ENCODE measurements at places on chromosomes 4 and X. TPM values are rescaled to one million over a fixed set of nuclear protein-coding genes. Genes with fewer than 3 reads are reported as not detected.

The FGFBP1 gene
- not detected for total RNA-seq

- no peak for ATAC-seq
These were observed 114.9 kb downstream of the AREG start for GRCh38 chr4:74559853-74560252.

- ATAC-seq = peak; percentile 100
These were observed 11.0 kb downstream of the CUL4B start for GRCh38 chrX:120549483-120550452.

The TBX22 gene
- not detected for total RNA-seq

DNA sequence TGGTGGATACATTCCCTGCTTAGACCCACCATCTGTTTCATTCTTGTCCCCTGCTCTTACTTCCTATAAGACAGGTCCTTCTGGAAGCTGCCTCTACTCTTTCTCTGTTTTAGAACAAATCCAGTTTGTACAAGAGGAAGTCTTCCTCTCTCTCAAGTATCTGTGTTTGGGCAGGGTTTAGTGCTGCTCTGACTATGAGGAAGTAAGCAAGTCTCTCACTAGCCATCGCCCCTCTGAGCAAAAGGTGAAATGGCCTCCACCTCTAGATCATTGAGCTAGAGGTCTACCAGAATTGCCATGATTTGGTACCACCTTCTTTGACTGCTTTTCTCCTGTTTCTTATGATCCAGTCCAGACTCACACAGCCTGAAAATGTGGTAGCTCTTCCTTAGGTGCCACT lies 8.4 kb downstream of the BTK start:
- no peak for ATAC-seq

DNA sequence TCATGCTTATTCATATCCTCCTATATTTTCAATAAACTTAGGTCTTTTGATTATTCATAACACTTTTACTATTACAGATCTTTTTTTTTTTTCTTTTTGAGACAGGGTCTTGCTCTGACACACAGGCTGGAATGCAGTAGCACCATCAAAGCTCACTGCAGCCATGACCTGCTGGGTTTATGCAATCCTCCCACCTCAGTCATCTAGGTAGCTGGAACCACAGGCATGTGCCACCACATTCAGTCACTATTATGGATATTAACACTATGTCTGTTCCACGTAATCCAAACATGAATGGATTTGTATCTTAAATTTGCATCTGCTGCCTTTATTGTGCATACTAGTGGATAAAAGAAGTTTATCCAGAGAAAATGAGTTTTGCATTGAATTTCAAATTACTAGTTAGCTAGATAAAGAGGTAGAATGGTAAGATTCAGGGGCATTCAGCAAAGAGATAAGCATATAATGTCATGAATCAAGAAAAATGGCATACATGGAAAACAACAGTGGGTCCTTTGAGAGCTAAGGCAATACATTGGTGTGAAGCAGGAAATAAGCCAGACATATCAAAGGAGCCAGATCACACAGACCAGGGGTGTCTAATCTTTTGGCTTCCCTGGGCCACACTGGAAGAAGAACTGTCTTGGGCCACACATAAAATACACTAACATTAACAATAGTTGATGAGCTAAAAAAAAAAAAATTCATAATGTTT lies 13.9 kb downstream of the ANAPC10 start:
- ATAC-seq = peak; percentile 29

The NPY2R gene
- not detected for total RNA-seq

DNA sequence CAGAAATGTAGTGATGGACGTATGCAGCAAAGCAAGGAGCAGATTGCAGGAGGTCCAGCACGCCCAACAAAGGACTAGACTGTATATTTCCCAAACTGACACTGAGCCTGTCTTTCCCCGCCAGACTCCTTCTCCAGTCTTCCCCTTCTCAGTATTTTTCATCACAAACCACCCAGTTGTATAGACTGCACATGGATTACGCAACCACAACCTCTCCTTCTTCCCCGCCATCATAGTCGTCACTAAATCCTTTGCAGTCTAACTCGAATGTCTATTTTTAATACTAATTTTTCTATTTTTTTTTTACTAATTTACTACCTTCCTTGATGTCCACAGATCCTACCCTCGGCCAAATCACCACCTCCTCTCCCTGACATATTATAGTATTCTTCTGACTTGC lies 105.4 kb downstream of the MTNR1A start:
- no peak for ATAC-seq

DNA sequence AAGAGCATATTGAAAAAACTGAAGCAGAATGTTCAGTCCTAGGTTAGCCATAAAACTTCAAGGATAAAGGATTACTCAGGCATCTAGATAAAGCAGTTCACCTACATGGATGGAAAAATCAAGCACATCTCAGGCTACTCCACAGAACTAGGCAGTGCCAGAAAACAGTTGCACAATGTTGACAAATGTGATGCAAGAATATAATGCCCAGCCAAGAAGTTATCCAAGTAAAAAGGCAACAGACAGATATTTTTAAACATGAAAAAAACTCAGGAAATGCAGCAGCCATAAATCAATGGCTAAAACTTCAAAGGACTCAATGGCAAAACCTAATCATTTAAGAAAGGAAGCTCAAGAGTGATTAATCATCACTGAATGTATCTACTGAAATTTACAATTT lies 456.0 kb upstream of the FAM241A start:
- ATAC-seq = no peak

The STK26 gene
- 43.4 TPM for total RNA-seq

The ADH6 gene
- total RNA-seq = not detected

DNA sequence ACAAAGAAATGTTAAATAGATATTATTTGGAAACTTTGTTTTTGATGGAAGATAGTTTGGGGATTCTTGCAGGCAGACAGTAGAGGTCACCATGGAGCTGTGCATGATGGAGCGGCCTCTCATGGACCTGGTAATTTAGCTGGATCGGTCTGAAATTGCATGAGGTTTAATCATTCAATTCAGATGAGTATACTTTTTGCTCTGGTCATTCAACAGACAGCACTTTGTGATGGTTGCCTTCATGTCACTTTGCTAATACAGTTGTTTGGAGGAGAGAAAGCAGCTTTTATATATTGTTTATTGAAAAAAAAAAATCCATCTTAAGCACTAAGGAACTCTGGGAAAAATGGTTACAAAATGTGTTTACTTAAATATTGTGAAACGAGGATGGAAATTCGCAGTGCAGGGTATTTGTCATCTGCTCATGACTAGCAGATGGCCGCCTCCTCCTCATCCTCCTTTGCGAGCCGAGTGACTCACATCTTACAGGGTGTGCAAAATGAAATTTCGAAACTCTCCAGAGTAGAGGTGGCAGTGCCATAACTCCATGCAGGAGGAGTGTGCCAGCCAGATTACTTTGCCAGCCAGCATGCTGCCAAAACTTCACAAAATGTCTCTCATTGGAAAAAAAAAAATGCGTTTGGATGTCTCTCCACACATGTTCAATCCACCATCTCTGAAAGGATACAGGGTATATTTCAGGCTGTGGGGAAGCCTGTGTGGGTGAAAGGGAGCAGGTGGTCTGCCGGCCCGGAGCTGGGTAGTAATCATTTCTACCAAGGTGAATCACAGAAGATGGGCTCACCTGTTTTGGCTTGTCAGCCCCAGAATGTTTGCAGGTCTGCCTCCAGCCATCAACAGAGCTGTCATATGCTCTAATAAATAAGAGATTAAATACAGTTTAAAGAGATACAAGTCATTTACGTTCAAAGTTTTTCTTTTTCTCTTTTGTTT lies 314.9 kb upstream of the DIPK2B start:
- ATAC-seq = peak; percentile 99

The GC gene
- total RNA-seq = not detected

The WAS gene
- total RNA-seq = 96.8 TPM

GRCh38 chr4:133513901-133514300 lies 364.8 kb downstream of the PCDH10 start:
- no peak for ATAC-seq

DNA sequence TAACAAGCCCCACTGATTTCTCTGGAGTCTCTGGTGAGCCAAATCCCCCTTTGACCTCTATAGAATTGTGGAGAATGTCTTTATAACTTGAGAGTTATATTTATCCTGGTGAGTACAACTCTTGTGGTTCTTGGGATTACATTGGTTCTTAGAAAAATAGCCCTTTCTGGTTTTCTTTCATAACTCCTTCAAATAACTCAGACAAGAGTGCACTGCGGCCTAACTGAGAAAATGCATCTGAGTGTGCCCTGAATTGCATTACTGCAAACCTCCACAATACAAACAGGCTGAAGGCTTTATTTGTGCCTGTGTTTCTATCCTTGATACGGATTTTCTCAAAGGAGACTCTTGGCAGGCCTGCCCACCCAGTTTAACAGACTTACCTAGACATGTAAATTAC lies 2.7 kb downstream of the BEX3 start:
- no peak for ATAC-seq

DNA sequence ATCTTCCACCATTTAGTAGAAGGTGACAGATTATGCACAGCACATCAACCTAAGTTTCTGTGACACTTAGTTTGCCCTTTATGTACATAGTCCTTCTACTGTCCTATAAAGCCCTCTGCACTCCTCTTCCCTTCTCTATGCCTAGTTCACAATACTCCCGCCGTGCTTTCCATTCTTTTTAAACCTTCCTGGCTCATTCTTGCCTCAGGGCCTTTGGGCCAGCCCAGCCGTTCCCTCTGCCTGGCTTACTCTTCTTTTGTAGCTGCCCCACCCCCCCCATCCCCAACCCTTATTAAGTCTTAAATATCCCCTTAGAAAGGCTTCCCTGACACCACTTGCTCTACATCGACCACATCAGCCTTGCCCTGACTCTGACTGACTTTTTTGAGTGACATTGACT lies 33.0 kb downstream of the SGMS2 start:
- ATAC-seq = no peak

The AFM gene
- not detected for total RNA-seq

The HOPX gene
- 53.6 TPM for total RNA-seq

All from activated T-helper 17 cell treated with anti-CD3 and anti-CD28 coated beads, Interleukin-2, amount 50 U/mL, for 72 hours (primary cell).